ENCODE measurements at places on chromosomes 2 and 18. TPM values are rescaled to one million over a fixed set of nuclear protein-coding genes. Genes with fewer than 3 reads are reported as not detected.

GRCh38 chr18:64720781-64721464, 572.0 kb upstream of the LINC00305 start:
- no peak overlapping the region for H3K27ac ChIP-seq
- H3K36me3 ChIP-seq, result no peaks in the 10 kb centered on the region

Gene M1AP
- not detected for total RNA-seq

DNA sequence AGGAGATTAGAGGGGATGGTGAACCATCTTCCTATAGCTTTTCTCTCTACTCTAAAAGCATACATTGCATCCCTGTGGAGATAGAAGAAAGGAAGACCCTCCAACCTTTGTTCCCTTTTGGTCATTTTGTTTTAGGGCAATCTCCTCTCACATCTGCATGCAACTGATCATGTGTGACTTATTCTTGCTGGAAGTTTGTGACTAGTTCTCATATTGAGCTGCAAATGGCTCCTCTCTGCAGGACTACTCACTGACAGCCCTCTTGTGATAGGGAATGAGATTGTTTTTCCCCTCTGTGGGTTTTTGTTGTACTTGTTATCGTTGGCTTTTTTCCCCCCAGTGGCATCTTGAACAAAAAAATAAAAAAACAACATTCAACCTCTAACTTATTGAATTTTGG, 416.0 kb upstream of the CNTNAP5 start:
- no peaks in the 10 kb centered on the region for H3K27me3 ChIP-seq
- H3K27ac ChIP-seq, result no peak overlapping the region
- no peaks in the 10 kb centered on the region for H3K36me3 ChIP-seq
- DNase-seq, result no peak
- H3K4me3 ChIP-seq, result no peak overlapping the region
- no peaks in the 10 kb centered on the region for H3K4me1 ChIP-seq

GRCh38 chr2:139622691-139623090, 842.5 kb upstream of the NXPH2 start:
- no peak overlapping the region for H3K27ac ChIP-seq
- no peaks in the 10 kb centered on the region for H3K36me3 ChIP-seq
- no peaks in the 10 kb centered on the region for H3K27me3 ChIP-seq
- H3K4me1 ChIP-seq, result no peaks in the 10 kb centered on the region

Gene CABYR
- total RNA-seq, result 1.4 TPM

Gene RAB6D
- total RNA-seq, result not detected

- no peak overlapping the region for H3K27ac ChIP-seq
- no peaks in the 10 kb centered on the region for H3K27me3 ChIP-seq
- no peak overlapping the region for H3K4me3 ChIP-seq
- no peak for DNase-seq
- H3K36me3 ChIP-seq, result no peaks in the 10 kb centered on the region
Measured at GRCh38 chr2:120802867-120803484, 67.3 kb downstream of the GLI2 start.

DNA sequence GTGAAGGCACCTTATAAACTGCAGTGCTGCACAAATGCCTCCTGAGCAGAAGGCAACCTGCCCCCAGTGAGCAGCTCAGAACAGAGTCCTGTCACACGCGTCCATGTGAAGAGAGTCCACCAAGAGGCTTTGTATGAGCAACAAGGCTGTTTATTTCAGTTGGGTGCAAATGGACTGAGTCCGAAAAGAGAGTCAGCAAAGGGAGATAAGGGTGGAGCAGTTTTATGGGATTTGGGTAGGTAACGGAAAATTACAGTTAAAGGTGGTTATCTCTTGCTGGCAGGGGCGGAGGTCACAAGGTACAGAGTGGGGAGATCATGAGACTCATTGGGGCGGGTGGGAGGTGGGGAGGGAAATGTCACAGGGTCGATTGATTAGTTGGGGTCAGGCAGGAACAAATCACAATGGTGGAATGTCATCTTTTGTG, 53.4 kb upstream of the RALBP1 start:
- no peak for DNase-seq
- H3K36me3 ChIP-seq, result no peaks in the 10 kb centered on the region
- no peak overlapping the region for H3K4me3 ChIP-seq
- no peaks in the 10 kb centered on the region for H3K27me3 ChIP-seq

GRCh38 chr2:8491296-8492027, 190.4 kb upstream of the ID2 start:
- peaks cover 45% of the 10 kb centered on the region for H3K4me1 ChIP-seq
- H3K36me3 ChIP-seq, result peaks cover 2% of the 10 kb centered on the region
- H3K27me3 ChIP-seq, result no peaks in the 10 kb centered on the region
- no peak overlapping the region for H3K4me3 ChIP-seq
- no peak for DNase-seq

DNA sequence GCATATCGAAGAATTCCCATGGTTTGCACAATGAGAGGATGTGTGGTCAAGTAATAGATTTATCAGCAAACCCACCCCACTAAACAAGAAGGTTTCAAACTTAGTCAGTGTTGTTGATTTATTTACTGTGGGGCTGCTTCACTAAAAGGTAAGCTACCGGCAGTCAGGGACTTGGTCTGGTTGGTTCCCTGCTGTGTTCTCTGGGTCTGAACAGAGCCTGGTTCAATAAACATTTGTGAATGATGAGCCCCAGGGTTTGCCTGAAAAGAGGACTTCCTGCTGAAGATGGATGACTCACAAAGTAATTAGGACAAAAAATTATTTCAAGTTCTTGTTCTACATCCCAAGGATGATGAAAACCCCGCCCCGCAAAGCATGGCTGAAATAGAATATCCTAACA, 108.3 kb downstream of the SPP2 start:
- peaks cover 6% of the 10 kb centered on the region for H3K4me1 ChIP-seq
- no peak overlapping the region for H3K27ac ChIP-seq
- H3K27me3 ChIP-seq, result no peaks in the 10 kb centered on the region
- no peak overlapping the region for H3K4me3 ChIP-seq
- DNase-seq, result no peak
- H3K36me3 ChIP-seq, result no peaks in the 10 kb centered on the region

Gene UGT1A8
- total RNA-seq, result not detected

DNA sequence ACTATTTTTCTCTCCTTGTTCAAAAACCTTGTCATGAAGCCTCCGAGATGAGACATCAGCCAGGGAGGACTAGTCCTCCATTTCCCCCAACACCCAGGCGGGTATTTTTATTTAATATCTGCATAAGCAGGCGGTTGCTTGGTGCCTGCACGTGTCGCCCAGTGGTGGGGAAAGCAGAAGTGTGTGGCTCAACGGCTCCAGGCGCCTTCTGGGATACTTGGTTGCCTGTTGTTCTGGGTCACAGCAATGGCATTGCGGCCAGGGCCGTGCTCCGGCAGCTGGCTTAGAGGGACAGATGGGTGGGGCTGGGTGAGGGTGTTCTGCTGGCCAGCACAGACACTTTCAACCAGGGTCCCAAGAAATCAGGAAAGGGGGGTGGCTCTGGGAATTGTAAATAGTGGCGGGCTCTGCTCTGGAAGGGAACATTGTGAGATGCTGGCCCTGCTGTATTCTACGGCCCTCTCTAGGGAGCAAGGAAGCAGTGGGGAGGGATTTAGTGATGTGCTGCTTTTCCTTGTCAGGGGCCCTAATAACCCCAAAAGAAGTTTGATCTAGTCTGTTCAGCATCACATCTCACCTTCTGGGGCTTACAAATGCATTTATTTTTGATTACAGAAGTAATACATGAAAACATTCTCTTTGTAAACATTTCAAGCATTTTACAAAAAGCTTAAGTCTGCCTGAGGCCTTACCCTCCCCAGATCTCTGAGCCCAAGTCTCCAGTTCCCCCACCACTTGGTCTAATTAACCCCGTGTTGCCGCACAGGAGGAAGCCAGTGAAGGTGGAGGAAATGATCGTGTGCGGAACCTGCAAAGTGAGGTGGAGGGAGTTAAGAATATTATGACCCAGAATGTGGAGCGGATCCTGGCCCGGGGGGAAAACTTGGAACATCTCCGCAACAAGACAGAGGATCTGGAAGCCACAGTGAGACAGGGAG, 1.1 kb downstream of the VAMP8 start:
- H3K4me1 ChIP-seq, result peaks cover 35% of the 10 kb centered on the region
- H3K27ac ChIP-seq, result peak overlapping the region; percentile 87
- peak; percentile 44 for DNase-seq
- H3K27me3 ChIP-seq, result no peaks in the 10 kb centered on the region
- H3K36me3 ChIP-seq, result peaks cover 16% of the 10 kb centered on the region

Gene CNDP1
- total RNA-seq, result not detected

Gene HOXD11
- not detected for total RNA-seq
